ENCODE measurements at places on chromosomes 11 and 22.
A peak's percentile ranks its signal among the peaks of the same experiment; 100 is the strongest.

- DNase-seq: no peak
Measured at GRCh38 chr11:67303835-67304411, 593 bp downstream of the SSH3 start.

GRCh38 chr11:128279866-128280265 is 307.5 kb downstream of the ETS1 start:
- no peak for DNase-seq

DNA sequence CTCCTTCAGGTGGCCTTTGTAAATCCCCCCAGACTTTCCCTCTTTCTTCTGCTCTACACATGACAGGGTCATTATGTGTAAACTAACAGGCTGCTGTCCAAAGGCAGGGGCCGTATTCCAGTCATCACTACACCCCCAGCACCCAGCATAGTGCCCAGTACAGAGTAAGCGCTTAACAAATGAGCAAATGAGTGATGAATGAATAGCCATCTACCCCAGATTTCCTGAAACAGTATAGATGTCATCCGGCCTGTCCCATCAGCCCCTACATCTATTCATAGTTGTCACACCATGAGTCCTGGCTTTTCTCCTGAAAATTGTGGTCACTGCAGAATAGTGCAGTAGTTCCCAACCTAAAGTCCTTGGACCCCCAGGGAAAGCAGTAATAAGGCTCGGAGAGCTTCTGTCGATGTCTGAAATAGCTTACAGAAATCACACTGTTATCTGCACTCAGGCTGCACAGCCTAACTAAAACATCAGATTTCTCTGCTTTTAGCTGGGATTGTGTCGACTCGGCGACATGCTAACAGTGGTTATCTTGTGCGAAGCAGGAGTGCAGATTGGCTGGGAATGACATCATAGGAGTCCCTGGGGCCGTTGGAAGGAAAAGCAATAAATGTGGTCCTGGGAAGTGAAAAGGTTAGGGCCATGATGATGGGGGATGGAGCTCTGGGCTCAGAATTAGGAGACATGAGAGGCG is 143.8 kb upstream of the NECTIN1 start:
- DNase-seq: no peak

- DNase-seq: no peak
Measured at GRCh38 chr22:37514526-37515051, 4.6 kb downstream of the CARD10 start.

DNA sequence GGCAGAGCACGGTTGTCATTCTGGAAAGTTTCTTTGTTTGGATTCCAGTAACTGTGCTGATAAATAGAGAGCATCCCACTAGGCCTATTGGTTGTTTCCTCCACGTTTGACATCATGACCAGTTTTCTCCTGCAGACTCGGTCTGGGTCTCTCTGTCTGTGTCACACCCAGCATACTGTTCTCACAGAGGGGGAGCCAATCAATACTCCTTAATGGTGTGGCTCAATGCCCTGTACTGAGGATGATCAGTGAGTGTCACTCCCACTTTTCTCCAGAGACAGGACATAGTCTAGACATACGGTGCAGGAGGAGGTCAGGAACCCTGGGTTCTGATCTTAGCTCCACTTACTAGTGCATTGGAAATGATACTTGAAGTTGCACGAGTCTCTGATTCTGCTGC is 88.2 kb upstream of the BLID start:
- DNase-seq: no peak

- DNase-seq: peak; percentile 48
Measured at GRCh38 chr11:68441466-68442230, 18.9 kb upstream of the PPP6R3 start.

- DNase-seq: no peak
Measured at GRCh38 chr22:38754751-38755154, 1.0 kb downstream of the SUN2 start.

DNA sequence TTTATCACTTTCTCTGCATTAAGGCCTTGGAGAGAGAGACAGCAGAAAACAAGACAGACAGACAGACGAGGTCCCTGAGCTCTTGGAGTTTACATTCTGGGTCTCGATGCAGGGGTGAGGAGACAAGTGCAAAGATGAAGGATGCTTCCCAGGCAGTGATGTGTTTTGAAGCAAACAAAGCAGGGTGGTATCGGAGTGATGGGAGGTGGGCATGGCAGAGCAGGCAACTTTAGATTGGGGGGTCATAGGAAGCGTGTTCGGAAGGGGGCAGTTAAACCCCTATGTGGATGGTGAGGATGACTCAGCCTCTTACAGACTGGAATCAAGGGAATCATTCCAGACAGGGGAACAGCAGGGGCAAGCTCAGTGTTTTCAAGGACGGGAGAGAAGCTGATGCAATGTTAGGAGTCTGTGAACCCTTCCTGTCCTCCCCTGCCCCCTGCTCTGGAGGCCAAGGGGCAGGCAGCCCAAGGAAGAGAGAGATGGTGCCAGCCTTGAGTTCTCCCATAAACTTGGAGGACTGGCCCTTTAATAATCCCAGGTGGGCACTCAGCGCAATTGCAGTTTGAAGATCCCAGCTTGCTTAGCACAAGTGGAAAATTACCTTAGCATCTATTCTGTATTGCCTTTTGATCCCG is 180.2 kb downstream of the CHST1 start:
- DNase-seq: no peak

GRCh38 chr11:12141283-12141682 is 30.9 kb downstream of the MICAL2 start:
- no peak for DNase-seq

GRCh38 chr11:133903875-133904817 is 52.6 kb downstream of the IGSF9B start:
- no peak for DNase-seq

GRCh38 chr11:2190657-2191471 is 19.2 kb upstream of the TH start:
- no peak for DNase-seq

GRCh38 chr22:12601870-12602779 is 2925.9 kb upstream of the OR11H1 start:
- DNase-seq: no peak

DNA sequence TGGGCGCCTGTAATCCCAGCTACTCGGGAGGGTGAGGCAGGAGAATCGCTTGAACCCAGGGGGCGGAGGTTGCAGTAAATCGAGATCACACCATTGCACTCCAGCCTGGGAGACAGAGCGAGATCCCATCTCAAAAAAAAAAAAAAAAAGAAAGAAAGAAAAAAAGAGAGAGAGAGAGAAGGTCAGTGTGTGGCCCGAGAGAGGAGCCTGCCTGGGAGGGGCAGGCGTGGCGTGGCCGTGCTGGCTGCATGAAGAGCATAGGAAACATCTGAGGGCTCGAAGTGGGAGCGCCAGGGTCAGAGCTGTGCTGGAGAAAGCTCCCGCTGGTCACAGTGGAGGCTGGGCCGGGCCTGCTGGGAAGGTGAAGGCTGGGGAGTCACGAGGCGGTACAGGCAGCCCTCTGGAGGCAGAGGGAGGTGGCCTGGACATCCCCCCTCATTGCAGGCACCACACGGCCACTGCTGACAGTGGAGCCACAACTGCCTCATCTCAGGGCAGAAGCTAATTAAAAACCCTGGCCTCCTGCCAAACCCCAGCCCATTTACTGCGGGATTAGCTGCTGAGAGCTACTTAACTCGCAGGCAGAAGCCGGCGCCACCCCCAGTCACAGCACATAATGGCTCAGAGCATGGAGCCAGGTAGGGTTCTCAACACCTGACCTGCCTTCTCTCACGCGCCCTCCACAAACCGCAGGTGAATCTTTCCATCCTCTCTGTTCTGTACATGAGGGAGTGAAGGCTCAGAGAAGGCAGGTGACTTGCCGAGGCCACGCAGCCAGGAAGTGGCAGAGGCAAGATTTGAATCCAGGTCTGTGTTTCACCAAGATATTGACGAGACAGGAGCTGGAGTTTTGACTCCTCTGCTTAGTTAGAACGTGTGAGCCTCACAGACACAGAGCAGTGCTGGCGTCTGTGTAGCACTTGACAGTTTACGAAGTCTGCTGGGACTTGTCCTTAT is 32.6 kb downstream of the NFAM1 start:
- peak; percentile 46 for DNase-seq

DNA sequence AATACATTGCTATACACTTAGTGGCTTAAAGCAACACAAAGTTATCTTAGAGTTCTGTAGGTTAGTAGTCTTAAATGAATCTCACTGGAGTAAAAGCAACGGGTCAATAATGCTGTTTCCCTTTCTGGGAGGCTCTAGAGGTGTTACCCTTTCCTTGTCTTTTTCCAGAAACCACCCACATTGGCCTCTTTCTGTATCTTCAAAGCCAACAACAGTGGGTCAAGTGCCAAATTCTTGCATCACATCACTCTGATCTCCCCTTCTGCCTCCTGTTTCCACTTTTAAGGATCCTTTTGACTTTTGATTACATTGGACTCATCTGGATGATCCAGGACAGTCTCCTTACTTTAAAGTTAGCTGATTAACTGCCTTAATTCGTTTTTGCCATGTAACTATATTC is 93.6 kb downstream of the DDX10 start:
- no peak for DNase-seq

GRCh38 chr11:74468936-74469335 is 1.6 kb upstream of the KCNE3 start:
- no peak for DNase-seq

DNA sequence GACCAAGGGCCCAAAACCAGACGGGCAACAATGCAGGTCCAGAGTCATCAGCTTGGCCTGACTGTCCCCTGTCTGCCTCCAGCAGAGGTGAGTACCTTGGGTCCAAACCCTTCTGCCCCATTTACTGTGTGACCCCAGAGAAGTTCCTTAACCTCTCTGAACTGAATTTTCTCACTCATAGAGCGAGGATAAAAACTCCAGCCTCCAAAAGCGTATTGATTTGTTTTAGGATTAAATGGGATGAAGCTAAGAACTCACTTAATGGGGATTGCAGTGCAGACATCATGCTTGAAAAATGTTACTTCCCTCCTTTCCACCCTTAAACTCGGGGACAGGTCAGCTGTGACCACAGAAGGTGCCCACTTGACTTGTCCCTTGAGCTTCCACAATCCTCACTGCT is 22.6 kb downstream of the IGLL1 start:
- no peak for DNase-seq

DNA sequence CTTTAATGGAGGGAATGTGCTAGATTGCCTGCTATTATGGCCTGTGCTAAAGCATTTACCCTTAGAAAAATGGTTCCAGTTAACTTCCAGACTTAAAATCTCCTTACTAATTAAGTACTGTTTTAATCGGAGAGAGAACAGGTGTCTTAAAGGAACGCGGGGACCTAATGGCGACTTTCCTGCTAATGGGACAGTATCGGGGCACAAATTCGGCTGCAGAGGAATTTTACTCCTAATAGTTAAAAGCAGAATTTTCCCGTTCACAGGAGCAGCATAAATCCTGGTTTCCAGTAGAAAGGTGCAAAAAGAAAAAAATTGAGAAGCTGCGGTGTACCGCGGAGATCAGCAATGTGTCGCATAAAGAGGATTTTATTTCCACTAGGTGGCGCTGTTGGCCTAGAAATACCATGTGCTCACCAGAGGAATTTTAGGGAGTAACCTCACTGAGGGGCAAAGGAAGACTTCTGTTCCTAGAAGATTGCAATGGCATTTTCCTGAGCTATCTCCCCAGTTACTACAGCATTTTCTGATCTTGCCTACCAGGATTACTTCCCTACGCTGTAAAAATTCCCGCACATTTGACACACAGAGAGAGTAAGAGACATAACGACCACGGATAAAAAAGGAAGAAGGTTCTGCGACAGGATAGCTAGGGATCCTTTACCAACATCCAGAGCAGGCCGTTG is 44.5 kb downstream of the ZNF280B start:
- peak; percentile 16 for DNase-seq

DNA sequence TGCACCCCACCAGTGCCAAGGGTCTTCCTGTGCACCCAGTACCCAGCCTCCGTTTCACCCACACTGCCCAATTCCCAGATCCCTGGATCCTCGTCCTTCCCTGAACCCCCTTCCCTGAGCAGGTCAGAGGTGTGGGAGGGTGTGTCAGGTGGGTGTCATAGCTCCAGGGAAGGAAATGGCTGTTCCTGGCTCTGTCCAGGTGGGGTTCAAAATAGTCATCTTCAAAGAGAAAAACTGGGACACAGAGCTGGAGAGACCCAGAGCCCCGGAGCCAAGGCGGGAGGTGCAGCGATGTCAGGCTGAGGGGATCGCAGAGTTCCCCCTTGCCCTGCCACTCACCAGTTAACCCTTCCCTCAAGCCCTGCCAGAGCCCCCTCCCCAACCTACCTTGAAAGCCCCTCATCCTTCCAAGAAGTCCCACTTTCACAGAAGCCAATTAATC is 698 bp downstream of the C1QTNF4 start:
- DNase-seq: no peak

All from right lung (tissue), 10 donors.